ENCODE measurements at places on chromosomes 12 and 14.

DNA sequence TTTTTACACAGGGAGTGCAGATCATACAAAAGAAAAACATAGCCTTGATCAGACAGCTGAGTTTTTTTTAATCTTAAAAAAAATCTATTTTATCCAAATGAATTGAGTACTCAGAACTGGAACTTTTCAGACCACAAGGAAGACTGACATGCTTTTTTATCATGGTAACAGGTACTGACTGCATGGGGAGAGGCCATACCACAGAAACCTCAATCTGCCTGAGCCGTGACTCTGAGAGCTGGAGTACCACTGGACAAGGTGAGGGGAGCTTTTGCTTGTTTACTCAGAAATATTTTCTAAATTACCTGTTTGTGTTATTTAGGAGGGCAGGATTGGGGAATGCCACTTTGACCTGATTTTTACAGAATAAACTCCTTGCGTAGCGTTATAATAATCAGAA, 143.9 kb downstream of the ALX1 start:
- no peak for DNase-seq

DNA sequence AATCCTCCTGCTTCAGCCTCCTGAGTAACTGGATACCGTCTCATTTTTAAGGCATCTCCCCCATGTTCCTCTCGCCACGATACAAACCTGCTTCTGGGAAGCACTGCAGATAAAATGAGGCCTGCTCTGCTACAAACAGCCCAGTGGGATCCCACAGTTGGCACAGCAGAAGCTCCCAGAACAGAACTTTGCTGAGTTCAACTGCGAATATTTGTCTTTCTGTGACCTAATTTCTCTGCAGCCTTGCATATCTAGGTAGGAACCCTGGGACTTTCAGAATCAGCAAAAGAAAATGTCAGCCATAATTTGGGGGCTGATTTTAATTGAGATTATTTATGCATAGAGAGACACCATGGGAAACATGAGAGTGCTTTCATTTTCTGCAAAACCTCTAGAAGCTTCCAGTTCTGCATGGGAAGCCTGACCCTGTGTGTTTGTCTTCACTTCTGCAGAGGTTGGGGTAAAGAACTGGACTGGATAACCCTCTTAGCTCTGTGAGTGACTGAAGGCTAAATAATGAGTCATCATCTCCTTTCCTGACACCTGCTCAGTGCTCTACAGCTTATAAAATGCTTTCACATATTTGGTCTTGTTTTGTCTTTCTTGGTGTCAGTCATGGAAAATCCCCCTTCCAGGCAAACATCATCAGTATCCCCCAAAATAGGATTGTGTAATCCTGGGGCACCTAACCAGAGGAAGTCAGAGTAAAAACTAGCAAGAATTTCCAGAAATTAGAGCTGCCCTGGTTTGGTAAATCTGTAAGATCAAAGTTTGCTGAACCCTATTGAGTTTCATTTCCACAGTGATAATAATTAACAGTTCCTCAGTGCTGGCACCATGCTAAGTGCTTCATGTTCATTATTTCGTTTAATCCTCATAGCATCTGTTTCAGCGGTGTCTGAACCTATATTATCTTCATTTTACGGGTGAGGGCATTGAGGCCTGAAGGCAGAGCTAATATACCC, 185.8 kb downstream of the SLC15A4 start:
- DNase-seq, result no peak

- DNase-seq, result no peak
Measured at GRCh38 chr14:71668186-71668912, 263.9 kb upstream of the RGS6 start.

DNA sequence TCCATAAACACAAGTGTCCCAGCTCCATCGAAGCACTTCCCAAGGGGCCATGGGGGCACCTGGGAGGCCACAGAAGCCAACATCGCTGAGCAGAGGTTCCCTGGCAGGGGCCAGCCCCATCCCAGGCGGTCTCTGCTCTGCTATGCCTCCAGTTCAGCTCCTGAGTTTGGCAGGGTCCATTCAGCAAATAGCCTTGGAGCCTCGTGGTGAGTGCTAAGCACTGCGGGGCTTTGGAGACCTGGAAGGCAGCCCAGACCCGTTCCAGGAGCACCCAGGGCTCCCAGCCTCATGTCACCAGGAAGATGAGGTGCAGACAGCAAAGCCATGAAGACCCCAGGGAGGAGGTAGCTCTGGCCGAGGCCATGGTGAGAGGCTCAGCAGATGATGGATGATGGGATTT, 109.5 kb downstream of the LGMN start:
- no peak for DNase-seq

GRCh38 chr14:103492156-103492925, 30.3 kb downstream of the CKB start:
- no peak for DNase-seq

GRCh38 chr14:89848165-89848564, 106.4 kb downstream of the EFCAB11 start:
- DNase-seq, result no peak

- no peak for DNase-seq
Measured at GRCh38 chr12:88241862-88242570, 99.9 kb downstream of the TMTC3 start.

GRCh38 chr14:22174412-22175277, 414.4 kb downstream of the DAD1 start:
- DNase-seq, result no peak

DNA sequence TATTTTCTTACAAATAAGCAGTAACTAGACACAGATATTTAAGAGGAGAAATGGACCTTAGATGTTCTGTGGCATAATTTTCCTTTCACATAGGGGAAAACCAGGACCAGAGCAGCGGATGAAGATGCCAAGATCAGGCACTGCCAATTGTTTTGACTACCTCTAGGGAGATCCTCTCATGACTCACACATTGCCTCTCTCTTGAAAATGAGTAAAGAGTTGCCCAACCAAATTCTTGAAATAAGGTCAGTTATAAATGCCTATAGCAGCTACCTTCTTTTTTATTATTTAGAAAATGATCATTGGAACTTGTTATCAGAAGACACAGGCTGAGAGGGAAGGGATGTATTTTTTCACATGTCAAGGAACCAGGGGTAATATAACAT, 263.4 kb upstream of the PLEKHG7 start:
- DNase-seq, result no peak

DNA sequence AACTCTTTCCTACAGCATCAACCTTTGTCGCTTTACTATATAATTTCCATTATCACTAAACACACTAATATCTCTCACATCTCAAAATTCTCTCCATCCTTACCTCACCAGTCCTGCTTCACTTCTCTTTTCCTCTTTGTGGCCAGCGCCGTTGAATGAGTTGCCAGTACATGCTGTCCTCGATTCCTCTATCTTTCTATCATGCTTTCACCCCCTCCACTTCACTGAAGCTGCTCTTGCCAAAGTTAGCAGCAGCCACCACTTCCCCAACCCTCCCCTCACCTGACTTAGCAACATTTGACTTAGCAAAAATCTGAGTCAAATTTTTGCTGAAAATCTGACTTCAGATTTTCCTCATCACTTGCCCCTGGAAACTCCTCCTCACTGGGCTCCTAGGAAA, 210.4 kb downstream of the ANO6 start:
- no peak for DNase-seq

- DNase-seq, result no peak
Measured at GRCh38 chr12:102824218-102824835, 92.7 kb downstream of the PAH start.

- no peak for DNase-seq
Measured at GRCh38 chr14:63223596-63223995, 19.4 kb downstream of the RHOJ start.
